ENCODE measurements at places on chromosomes 1 and 21.

GRCh38 chr1:232486454-232487207, 143.3 kb downstream of the SIPA1L2 start:
- no peak for DNase-seq

DNA sequence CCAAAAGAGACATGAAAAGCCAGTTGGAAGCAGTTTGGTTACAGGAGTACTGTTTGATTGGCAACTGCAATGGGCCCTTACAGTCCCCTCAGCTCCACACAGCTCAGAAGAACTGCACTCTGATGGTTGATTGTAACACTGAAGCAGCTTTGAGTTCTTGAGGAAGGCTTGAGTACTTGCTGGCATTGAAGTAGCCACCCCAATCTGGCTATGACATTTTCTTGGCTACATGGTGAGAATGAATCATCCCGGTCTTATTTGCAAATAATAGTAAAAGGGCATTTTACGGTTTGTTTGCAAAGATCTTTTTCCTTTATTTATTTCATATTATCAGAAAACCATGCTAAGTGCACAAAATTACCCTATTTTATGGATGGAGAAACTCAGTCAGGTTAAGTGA, 159.7 kb upstream of the BEND5 start:
- DNase-seq, result no peak

DNA sequence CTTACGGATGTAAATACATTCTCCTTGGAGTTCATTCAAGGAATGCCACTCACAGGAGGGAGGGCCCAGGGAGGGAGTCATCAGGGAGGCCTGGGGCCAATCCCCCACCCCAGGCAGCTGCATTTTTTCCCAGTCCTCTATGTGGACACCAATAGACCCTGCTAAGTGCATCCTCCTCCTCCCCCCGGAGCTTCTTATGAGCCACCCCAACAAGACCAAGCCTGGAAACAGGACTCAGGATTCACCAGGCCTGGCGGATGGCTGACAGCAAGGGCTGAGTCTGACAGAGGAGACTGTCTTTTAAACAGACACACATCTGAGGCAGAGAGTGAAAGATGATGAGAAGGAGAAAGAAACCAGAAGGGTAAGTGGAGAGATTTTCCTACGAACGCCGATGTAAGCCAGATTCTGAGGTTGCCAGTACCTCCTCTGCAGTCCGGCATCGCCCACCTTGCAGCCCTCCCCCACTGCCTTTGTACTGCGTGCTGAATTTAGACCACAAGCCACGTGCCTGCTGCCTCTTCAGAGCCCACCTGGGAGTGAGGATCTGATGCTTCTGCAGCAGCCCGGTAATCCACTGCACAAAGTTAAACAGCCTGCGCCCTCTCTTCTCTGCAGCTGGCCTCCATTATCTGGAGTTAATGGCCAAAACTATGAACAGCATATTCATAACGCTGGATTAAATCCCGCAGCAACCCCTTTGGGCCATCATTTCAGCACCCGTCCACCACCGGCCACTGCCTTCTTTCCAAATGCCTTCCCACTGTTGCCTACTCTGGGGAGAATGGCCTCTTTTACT, 17.6 kb upstream of the SFPQ start:
- DNase-seq, result no peak

DNA sequence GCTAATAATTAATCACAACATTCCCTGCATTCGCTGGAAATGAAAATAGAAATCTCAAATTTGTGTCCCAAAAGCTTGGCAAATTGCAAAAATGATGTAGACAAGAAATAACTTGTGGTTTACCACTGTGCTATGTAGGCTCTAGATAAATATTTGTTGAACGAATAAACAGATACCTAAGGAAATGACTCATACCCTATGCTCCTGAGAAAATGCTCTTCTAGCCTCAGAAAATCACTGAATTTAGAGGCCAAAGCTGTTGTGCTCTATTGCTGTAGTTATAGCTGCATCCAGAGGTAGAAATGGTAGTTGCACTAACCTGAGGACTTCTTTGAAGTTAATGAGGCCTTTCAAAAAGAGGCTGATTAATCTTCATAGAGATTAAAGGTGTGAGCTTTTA, 142.0 kb upstream of the ZNHIT6 start:
- DNase-seq, result no peak

GRCh38 chr1:226920446-226920894, 19.6 kb upstream of the COQ8A start:
- DNase-seq, result no peak

DNA sequence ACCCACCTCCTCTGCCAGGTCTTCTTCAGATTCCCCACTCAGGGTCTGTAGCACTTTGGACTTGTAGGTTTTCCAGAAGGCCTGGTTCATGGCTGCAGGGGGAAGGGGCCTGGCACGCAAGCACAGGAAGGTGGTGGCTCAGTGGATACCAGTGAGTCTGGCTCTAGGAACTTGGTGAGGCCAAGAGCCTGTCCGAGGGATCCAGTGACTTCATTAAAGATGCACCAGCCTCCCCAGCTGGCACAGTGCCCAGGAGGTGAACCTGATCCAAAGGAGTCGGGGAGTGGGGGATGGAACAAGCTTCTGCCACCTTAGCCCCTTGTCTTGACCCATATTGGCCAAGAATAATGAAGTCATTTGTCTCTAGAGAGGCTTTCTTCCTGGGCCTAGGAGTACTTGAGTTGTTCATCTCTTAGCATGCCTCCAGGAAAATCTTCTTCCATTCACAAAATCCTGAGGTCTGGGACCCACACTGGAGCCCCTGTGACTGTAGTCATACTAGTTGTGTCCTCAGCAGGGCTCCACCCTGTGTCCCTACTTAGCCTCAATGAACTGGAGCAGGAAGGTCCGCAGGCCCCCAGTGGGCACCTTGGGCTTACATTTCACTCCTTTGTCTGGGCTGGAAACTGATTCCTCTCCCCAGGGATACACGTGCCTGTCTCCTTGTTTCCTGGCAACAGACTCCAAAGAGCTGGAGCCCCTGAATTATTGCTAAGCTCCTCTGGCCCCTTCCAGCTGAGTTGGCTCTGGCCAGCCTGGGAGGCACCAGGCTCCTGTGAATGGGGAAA, at the start of gene C1orf232:
Gene C1orf232, minus strand, starts transcription at position 554 of the 788 bp plus-strand sequence. Its CDS starts 464 bp downstream, at position 90.
- no peak for DNase-seq

DNA sequence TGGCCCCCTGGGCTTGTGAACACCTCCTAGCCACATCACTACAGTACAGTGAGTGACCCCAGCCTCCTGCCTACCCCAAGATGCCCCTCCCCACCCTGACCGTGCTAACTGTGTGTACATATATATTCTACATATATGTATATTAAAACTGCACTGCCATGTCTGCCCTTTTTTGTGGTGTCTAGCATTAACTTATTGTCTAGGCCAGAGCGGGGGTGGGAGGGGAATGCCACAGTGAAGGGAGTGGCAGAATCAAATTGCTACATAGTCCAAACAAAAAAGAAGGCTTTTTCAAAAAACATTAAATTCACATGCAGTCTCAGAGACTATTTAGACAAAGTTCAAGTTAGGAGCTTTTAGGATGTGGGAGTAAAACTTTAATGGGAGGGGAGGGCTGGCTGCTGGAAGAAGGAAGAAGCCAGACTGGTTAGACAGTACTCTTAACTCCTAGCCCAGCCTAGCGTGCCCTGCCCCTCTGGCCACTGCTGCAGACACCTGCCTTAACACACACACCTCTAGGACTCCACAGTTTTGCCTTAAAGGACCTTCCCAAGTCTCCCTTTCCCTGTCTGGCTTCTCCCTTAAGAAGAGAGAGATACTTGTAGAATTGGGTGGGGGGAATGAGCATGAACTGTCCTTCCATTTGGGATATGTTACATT, 9.4 kb downstream of the PEA15 start:
- DNase-seq, result no peak

- DNase-seq, result no peak
Observed at GRCh38 chr1:208047476-208047934, 136.6 kb upstream of the CD34 start.

DNA sequence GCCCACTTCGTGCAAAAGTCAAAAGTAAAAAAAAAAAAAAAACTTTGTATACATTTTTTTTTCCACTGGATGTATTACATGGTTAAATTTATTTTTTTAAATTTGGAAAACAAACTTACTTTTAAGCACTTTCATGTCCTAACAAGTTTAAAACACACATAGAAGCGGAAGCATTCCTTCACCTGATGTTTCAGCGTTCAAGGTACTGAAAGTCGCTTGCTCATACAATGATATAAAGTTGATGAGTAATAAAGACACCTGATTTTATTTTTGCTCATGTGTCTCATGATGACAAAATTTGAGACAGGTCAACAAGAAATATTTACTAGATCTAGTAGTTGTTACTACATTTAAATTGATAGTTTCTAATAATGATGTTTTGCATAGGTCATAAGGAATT, 35.5 kb downstream of the ADAMTS1 start:
- no peak for DNase-seq

DNA sequence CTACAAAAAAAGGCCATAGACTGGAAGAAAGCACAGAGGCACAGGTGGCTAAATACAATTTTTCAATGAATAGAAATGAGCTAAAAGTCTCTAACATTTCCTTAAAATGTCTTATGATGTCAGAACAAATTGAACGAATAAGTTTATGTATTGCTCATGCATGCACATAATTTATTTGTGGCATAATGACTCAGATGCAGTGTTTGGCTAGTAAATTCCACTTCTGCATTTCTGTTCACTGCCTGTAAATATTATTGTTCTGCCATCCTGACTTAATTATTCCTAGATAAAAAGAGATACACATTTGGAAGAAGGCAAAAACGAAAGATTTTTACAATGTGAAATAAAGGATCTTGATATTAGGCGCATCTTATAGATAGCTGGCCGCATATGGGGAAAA, 26.6 kb upstream of the EXO1 start:
- no peak for DNase-seq
